ENCODE measurements at places on chromosomes 7 and 10.

- DNase-seq, result no peak
These were observed 49.7 kb downstream of the TSPAN15 start for GRCh38 chr10:69500864-69501468.

DNA sequence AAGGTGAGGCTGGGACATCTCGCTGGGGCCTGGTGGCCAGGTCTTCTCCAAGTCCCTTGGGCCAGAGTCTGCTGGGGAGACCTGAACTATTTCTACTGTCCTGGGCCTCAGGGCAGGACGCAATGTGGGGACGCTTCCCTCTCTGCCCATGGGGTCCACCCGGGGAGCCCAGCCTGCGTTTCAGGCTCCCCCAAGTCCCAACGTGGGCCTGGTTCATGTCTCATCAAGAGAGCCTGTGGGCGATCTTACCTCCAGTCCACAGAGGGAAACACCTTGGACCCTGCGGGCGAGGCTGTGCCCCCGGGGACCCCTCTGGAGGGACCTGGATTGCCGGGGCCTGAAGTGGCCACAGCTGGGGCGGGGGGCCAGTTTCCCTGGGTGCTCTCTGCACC is 91.7 kb downstream of the DNAJB6 start:
- no peak for DNase-seq

GRCh38 chr10:102147561-102147960 is 4.6 kb upstream of the NOLC1 start:
- no peak for DNase-seq

DNA sequence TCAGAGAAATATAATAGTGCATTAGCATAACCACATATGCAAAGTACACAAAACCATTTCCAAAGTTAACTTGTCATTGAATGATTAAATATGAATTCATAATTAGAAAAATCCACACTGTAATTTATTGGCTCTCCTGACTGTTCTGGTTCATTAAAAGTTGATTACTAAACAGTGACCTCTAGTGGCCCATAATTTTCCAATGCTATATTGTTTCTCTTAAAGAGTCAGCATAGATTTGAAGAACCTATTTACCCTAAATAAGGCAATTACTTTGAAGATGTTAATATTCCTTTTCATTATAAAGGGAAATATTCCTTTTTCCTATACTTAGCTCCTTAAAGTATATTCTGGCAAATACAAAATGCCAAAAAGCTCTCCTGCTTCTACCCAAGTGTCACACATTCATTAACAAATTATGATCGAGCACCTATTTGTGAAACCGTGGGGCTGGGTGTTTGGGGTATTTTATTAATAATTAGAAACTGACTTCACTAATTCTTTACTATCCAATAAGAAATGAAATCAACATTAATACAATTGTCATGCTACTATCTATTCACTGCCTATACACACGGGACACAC is 86.2 kb downstream of the HIBADH start:
- DNase-seq, result peak; percentile 53

- DNase-seq, result no peak
These were observed 47.3 kb upstream of the C1GALT1 start for GRCh38 chr7:7135074-7135473.
